ENCODE measurements at places on chromosomes 5 and 9. TPM values are rescaled to one million over a fixed set of nuclear protein-coding genes. Genes with fewer than 3 reads are reported as not detected.

DNA sequence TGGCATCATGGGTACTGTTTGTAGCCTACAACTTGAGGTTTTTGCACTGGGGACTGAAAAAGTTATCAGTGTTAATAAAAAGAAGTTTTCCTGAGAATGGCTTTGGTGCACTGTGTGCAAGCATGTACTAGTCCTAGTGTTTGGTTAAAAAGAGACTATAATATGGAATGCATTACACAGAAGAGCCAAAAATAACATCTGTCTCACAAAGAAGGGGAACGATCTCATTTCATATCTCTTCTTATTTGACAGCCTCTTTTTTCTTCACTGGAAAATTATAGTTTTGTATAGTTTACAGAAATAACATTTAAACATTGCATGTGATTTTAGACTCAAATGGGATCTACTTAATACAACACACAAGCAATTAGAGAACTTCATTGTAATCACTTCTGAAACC is 127.0 kb upstream of the GDNF start:
- H3K4me1 ChIP-seq, result no peaks in the 10 kb centered on the region
- H3K4me3 ChIP-seq, result no peak overlapping the region
- DNase-seq, result no peak
- H3K36me3 ChIP-seq, result no peaks in the 10 kb centered on the region
- H3K27ac ChIP-seq, result no peak overlapping the region

- peak; percentile 73 for DNase-seq
- peaks cover 27% of the 10 kb centered on the region for H3K4me1 ChIP-seq
- H3K4me3 ChIP-seq, result no peak overlapping the region
- no peaks in the 10 kb centered on the region for H3K36me3 ChIP-seq
- no peaks in the 10 kb centered on the region for H3K27me3 ChIP-seq
- H3K27ac ChIP-seq, result peak overlapping the region; percentile 80
Measured at GRCh38 chr5:159878988-159879471, 37.3 kb upstream of the ADRA1B start.

GRCh38 chr9:77679088-77679487 is 31.0 kb upstream of the GNA14 start:
- H3K36me3 ChIP-seq, result no peaks in the 10 kb centered on the region
- H3K4me3 ChIP-seq, result no peak overlapping the region
- H3K27me3 ChIP-seq, result no peaks in the 10 kb centered on the region
- no peaks in the 10 kb centered on the region for H3K4me1 ChIP-seq

DNA sequence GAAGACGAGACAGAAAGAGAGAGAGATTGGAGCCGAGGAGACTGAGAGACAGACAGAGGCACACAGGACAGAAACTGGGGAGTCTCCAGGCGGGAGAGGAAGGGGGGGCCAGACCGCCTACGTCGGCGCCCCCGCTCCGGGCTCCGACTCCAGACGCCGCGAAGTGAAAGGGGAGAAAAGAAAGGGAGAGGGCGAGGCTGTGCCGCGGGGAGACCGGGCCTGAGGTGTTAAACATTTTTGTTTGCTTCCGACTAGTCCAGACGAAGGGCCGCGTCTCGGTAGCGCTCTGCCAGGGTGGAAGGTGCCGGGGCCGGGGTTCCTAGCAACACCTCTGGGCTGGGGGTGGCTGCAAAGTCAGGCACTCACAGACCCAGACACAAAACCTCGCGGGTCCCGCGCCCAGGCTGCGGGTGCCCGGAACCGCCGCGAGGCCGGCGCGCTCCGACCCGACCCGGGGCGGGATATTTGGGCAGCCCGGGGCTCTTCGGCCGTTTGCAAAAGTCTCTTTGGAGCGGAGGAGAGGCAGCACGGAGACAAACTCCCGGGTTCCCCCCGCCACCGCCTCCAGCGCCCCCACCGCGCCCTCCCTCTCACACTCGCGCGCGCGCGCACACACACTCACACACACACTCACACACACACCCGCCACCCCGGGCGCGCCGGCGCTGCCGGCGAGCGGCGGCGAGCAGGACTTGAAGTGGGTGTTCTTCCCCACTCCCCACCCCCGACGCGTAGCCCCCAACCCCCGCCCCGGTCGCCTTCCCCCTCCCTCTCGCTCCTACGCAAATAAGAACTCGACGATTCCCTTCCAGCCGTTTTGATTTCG is 626 bp upstream of the FST start:
- H3K4me3 ChIP-seq, result peak overlapping the region; percentile 71
- peaks cover 3% of the 10 kb centered on the region for H3K27me3 ChIP-seq
- no peaks in the 10 kb centered on the region for H3K36me3 ChIP-seq

- H3K27me3 ChIP-seq, result no peaks in the 10 kb centered on the region
- DNase-seq, result peak; percentile 52
- H3K36me3 ChIP-seq, result no peaks in the 10 kb centered on the region
- peaks cover 32% of the 10 kb centered on the region for H3K4me1 ChIP-seq
Measured at GRCh38 chr5:395921-396530, 47.0 kb upstream of the EXOC3 start.

The RNF208 gene
- total RNA-seq, result 6.7 TPM

DNA sequence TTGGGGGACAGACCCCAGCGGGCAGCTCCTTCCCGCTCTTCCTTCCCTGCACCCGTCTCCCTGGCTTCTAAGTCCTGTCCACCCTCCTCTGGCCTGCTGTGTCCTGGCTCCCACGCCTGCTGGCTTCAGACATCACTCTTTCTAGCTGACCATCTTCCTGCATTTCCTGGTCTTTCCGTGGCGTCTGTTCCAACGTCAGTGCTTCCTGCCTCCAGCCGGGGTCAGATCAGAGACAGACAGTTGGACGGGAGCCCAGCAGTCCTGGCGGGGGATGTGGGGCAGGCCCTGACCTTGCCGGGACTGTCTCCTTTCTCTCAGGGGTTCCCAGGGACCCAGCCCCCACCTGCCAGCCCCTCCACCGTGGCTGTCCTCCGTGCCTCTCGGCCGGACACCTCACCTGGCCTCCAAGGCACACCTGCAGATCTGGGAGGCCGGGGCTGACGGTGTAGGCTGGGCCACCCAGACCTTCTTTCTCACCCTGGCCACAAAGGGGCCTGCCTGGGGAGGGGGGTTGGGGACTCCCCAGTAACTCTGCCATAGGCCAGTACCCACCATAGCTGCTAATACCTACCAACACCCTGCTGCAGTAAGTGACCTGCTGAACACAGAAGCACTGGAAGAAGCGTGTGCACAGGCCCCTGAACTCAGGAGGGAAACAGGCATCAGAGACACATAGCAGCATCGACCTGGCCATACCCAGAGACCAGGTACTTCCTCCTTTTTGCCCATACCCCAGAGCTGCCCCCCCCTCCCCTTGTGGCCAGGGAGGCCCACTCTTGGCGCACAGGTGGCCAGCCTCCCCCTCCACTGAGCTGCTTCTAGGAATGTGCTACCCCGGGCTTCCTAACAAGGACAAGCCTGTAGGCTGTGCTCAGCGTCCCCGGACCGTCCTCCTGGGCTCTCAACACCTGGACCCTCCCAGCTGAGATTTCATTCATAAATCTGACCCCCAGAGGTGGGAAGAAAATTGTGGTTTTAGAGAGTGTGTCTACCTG is 5.1 kb downstream of the NRARP start:
- peaks cover 30% of the 10 kb centered on the region for H3K27me3 ChIP-seq
- H3K27ac ChIP-seq, result peak overlapping the region; percentile 72
- peak; percentile 69 for DNase-seq
- peak overlapping the region; percentile 45 for H3K4me3 ChIP-seq
- H3K4me1 ChIP-seq, result peaks cover 27% of the 10 kb centered on the region

The SLF1 gene
- total RNA-seq, result 6.2 TPM

The TEX48 gene
- total RNA-seq, result not detected

The CCDC183 gene
- 4.0 TPM for total RNA-seq

DNA sequence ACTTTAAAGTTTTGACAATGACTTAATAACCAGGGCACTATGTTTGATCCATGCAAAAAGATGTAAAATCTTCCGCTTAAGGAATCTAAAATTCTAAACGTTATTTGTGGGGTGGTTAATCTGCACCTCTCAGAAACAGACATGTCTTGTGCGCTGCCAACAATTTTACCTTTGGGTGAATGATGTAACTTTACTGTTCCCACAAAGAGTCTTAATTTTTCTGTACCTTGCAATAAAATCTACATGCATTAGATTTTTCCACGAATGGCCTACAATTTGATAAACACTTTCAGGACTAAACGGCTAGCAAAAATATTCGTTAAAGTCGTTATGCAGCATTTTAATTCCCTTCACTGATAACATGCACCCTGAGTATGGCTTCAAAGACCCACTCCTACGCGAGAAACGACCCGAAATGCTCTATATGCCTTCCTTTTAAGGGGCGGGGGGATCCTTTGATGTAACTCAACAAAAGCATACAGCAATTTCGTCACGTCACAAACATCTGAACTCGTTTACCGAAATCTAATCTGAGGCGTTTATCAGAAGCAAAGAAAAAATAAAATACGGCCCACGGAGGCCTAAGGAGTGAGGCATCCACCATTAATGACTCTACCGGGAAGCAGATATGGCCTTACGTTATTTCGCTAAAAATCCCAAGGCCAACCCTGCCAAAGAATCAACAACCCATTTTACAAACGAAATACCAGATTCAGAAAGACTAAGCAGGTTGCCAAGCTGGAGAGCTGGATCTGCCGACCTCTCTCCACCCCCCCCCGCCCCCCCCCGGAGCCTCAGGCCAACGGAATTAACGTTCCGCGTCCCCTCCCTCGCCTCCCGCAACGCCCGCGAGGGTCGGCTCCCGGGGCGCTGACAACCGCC is 621 bp downstream of the AK6 start:
- H3K27ac ChIP-seq, result peak overlapping the region; percentile 99
- DNase-seq, result no peak
- no peaks in the 10 kb centered on the region for H3K27me3 ChIP-seq
- peak overlapping the region; percentile 78 for H3K4me3 ChIP-seq
- H3K36me3 ChIP-seq, result peaks cover 31% of the 10 kb centered on the region
- peaks cover 19% of the 10 kb centered on the region for H3K4me1 ChIP-seq

DNA sequence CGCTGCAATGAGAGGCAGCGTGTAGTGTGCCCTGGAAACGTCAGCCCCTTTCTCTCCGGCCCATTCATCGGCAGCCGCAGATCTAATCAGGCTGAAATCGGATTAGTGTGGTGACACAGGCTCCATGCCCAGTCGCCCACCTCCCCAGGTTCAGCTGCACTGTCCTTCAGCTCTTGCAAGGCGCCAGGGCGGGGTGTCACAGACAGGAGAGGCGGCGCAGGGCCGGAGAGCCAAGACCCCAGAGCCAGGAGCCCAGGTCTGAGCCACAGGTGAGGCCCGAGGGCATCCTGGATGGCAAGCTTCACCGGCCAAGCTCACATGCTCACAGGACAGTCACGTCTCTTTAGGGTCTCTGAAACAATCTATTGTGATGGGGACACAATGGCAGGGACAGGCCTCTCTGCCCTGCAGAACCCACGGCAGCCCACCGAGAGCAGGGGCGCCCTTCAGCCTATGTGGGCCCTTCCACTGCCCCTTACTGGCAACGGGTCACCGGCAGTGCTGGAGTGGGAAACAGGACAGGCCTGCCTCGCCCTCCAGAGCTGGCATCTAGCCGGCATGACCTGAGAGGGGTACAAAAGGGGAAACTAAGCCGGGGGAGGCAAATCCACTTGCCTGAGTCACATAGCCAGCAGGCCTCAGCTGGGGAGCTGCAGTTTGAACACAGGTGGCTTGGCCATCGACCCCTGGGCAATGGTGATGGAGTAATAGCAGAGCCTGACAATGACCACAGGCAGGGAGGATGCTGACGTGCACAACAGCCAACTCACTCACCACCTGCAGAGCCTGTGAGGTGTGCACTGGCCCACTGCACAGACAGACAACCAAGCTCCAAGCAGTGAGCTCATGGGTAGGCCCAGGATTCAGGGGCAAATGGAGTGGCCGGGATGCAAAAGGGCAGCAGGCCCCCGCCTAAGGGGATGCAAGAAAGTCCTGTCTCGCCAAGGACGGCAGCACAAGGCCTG is 48.1 kb downstream of the VAV2 start:
- H3K4me1 ChIP-seq, result peaks cover 15% of the 10 kb centered on the region
- H3K36me3 ChIP-seq, result no peaks in the 10 kb centered on the region
- DNase-seq, result peak; percentile 56

DNA sequence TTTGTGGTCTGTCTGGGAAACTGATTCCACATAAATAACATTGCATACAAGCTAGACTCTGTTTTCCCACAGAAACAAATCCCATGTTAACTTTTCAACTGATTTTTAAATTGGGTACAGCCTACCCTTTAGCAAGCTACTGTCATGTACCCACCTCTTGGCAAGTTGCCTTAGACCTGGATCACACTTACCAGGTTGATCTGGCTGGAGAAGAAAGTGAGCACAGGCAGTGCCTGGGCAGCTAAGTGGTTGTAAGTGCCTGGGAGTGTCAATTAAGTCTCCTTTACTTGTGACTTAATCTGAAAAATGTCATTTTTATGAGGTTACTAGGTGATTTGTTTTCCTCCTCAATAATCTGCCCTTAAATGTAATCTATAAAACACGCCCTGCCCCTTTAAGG is 336.4 kb downstream of the ARL15 start:
- H3K36me3 ChIP-seq, result no peaks in the 10 kb centered on the region
- no peaks in the 10 kb centered on the region for H3K4me1 ChIP-seq

GRCh38 chr5:133459474-133460160 is 152.7 kb downstream of the FSTL4 start:
- no peak overlapping the region for H3K4me3 ChIP-seq
- H3K27ac ChIP-seq, result no peak overlapping the region
- no peaks in the 10 kb centered on the region for H3K36me3 ChIP-seq
- no peaks in the 10 kb centered on the region for H3K27me3 ChIP-seq
- DNase-seq, result no peak

The DNM1 gene
- total RNA-seq, result 5.2 TPM

The LCN10 gene
- 11.2 TPM for total RNA-seq

- DNase-seq, result no peak
- no peaks in the 10 kb centered on the region for H3K36me3 ChIP-seq
- no peak overlapping the region for H3K4me3 ChIP-seq
- H3K4me1 ChIP-seq, result peaks cover 14% of the 10 kb centered on the region
- no peaks in the 10 kb centered on the region for H3K27me3 ChIP-seq
Measured at GRCh38 chr5:57492632-57493031, 10.0 kb upstream of the ACTBL2 start.

DNA sequence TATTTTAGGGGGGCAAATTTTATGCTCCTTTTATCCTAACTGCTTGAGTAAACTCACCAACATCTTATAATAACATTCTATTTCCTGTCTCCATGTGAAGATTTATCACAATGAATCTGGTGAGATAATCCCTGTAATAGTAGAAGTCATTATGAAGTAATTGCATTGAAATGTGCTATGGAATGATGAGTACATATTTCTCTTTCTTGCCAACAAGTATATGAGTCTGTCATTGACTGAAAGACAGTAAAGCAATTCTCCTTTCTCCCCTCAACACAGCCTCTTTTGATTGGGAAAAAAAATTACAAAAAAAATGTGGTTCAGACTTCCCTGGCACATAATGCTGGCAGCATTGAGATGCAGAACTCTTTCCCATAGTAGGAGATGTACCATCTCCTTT is 459.2 kb upstream of the RGMB start:
- no peak overlapping the region for H3K4me3 ChIP-seq
- H3K27ac ChIP-seq, result no peak overlapping the region
- no peaks in the 10 kb centered on the region for H3K36me3 ChIP-seq
- no peak for DNase-seq

The GARIN3 gene
- not detected for total RNA-seq

- H3K27me3 ChIP-seq, result peaks cover 40% of the 10 kb centered on the region
- H3K36me3 ChIP-seq, result no peaks in the 10 kb centered on the region
- no peak for DNase-seq
- no peaks in the 10 kb centered on the region for H3K4me1 ChIP-seq
Measured at GRCh38 chr5:73393611-73394489, 54.7 kb downstream of the FOXD1 start.

- no peaks in the 10 kb centered on the region for H3K27me3 ChIP-seq
- H3K4me3 ChIP-seq, result no peak overlapping the region
- H3K36me3 ChIP-seq, result peaks cover 40% of the 10 kb centered on the region
- H3K4me1 ChIP-seq, result peaks cover 38% of the 10 kb centered on the region
- peak overlapping the region; percentile 71 for H3K27ac ChIP-seq
- DNase-seq, result peak; percentile 74
Measured at GRCh38 chr9:75083188-75083970, 4.6 kb downstream of the NMRK1 start.

The SOHLH1 gene
- total RNA-seq, result not detected

All from upper lobe of right lung (tissue), 1 donor.